ENCODE measurements at places on chromosomes 2 and 18.

DNA sequence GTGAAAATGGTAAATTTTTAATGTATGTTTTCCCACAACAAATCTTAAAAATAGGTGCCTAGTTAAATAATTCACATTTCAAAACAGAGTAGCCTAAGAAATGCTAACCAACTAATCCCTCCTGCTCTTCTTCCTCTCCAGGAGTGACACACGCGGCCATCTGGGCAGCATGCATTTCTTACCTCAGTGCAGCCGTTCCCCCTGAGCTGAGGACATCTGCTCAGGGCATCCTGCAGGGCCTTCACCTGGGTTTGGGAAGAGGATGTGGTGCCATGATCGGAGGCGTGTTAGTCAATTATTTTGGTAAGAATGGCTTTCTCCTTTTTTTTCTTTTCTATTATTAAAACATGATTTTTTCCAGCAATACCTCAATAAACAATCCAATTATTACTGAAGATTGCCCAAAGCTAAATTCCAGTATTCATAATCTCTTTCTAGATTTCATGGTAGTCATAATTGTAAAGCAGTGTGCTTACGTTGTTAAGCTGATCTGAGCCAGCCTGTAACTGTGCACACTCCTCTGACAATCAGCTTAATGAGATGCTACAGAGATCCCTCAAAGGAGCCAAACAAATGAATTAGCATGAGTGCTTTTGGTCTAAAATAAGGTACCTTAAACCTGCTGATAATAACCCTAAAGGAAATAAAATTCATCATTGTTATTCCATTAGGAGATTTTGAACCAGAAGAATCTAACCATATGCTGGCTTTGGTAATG lies 45.8 kb downstream of the NEMP2 start:
- DNase-seq: no peak

DNA sequence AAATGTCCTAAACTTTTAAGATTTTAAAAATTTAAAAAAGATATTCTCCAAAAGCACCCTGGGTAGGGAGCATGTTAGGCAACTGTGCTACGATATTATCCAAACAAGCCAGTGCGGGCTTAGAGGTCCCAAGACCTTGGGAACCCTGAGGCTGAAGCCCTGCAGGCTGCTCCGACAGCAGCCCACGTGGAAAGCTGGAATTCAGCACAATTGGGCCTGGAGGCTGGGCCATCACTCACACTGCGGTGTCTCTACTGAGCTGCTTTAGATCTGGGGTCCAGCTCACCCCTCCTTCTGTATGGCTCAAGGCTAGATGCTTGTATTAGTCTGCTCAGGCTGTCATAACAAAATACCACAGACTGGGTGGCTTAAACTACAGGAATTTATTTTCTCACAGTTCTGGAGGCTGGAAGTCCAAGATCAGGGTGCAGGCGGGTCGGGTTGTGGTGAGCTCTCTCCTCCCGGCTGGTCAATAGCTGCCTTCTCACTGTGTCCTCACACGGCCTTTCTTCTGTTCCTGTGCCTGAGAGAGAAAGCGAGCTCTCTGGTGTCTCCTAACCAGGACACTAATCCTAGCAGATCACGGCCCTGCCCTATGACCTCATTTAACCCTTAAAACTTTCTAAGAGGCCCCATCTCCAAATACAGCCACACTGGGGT lies 42.5 kb downstream of the DPYSL5 start:
- DNase-seq: no peak

- DNase-seq: no peak
Measured at GRCh38 chr2:49294225-49294624, 139.9 kb upstream of the FSHR start.

DNA sequence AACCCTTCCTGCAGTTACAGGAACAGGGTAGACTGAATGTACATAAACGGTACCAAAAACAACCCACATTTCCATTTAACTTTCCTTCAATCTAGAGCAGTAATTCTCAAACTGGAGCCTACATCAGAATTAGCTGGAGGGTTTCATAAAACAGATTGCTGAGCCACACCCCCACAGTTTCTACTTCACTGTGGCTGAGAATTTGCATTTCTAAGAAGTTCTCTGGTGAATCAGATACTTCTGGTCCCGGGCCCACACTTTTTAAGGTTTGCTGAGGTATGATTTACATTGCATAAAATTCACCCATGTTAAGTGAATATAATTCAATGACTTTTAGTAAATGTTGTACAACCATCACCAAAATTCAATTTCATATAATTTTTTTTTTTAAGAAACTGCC lies 113.7 kb downstream of the SRBD1 start:
- DNase-seq: no peak
